Hindlimb muscle (tissue), 1 donor: ENCODE measurements at places on chromosomes 16 and 17.

GRCh38 chr17:4588391-4588790 lies 4.1 kb downstream of the SMTNL2 start:
- no peak for DNase-seq

- no peak for DNase-seq
These were observed 14.5 kb downstream of the CBFB start for GRCh38 chr16:67043420-67043819.

DNA sequence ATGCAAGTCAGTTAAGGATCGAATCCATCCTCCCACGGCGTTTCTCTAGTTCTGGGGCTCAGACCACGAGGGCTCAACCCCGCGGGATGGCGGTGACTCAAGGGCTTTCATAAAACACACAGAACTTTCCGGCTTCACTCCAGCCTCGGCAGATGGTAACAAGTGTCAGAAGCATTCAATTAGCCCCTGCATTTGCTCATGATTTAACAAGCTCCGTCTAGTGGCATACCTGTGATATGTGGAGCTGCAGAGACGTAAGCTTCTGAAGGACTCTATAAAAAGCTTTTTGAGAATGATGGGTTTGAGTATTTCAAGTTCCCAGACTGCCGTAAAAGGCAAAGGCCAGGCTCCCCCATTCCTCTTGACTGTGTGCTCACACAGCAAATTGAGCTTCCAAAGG lies 91.3 kb upstream of the SEC14L1 start:
- DNase-seq: no peak

- no peak for DNase-seq
These were observed 11.0 kb upstream of the PLCG2 start for GRCh38 chr16:81767987-81768592.

DNA sequence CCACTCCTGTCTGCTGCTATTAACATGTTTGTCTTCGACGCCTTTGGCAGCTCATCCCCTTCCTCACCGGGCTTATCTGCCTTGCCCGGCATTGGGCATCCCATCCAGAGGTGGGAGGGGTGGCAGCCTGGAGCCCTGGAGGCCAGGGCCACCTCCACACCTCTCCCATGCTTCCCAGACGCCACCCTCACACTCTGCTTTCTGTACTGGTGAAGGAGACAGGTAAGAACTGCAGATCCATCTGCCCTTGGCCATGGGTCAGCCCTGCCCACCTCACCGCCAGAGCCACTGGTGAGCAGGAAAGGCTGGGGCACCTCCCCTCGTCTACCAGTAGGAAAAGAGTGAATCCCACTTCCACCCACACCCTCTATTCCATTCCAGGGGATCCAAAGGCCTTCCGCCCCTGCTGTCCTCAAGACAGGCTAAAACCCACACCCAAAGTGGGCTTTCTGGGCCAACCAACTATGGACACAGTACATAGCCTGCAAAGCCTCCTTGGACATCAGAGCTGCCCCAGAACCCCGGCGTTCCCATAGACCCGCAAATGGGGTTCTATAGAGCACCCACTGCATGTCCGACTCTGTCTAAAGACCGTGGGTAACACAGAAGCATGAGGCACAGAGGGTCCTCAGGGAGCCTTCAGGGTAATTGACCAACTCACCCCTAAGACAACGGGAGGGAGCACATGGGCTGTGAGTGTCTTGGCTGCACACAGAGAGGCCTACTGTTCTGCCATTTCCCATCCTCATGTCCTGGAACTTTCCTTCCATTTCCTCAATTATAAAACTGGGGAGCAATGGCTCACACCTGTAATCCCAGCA lies 23.4 kb upstream of the RBFOX3 start:
- DNase-seq: no peak

GRCh38 chr16:87371261-87371866 lies 12.2 kb downstream of the FBXO31 start:
- DNase-seq: no peak
